ENCODE measurements at places on chromosomes 16 and 17.

- no peak for DNase-seq
Measured at GRCh38 chr17:74467221-74467951, 952 bp downstream of the CD300A start.

DNA sequence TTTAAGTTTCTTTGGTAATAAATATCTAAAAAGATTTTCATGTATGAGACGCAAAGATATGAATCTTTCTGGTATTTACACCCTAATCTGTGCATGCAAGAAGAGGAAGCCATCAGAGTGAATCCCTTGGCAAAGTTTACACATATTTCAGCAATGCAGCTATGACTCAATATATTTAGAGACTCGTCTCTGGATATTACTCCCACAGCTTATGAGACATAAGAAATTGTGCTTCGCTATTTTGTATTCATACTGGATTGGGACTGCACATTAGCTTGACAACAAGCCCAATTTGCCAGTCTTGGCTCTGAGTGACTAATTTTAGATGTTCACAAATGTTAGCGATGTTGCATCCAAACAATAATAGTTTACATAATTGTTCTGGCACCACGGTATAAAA is 532.0 kb downstream of the CDH11 start:
- no peak for DNase-seq

DNA sequence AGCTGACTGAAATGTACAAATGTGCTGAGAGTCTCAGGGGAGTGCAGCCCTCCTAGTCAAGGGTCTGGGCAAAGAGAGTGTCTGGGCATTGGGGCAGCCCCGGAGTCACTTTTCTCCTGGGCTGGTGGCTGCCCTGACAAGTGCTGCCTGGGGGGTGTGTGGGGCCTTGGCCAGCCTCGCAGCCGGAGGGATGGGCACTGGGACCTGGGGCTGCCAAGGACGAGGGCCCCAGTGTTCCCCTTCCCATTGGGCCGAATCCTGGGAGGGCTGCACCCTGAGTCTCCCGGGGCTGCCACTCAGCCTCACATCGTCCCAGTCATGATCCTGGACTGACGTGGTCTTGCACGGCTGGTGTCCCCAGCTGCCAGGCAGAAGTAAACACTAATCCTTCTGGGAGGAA is 132.3 kb downstream of the BANP start:
- DNase-seq, result no peak

- DNase-seq, result no peak
Measured at GRCh38 chr17:50175035-50175807, 9.4 kb downstream of the SGCA start.

DNA sequence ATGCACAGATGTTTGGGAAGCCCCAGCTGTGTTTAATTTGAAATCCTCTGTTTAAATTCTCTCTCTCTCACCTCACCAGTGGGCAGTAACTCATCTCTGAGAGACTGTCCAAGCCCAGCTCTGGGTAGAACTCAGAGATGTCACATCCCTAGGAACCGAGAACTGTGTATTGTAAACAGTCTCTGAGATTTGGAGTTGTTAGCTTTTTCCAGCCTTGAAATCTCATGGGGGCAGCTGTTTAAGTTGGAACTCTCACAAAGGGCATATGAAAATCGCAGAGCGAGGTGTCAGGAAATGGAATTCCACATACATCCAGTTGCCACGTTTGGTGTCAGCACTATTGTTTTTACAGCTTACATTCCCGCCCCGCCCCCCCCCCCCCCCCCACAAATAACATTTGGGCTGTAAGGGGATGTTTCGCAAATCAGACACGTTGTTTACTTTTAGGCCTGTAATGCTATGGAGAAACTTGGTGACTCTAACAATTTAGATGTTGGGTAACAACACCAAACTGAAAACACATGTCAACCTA is 34.3 kb downstream of the VPS35L start:
- no peak for DNase-seq
